ENCODE measurements at places on chromosomes 6 and 20.

DNA sequence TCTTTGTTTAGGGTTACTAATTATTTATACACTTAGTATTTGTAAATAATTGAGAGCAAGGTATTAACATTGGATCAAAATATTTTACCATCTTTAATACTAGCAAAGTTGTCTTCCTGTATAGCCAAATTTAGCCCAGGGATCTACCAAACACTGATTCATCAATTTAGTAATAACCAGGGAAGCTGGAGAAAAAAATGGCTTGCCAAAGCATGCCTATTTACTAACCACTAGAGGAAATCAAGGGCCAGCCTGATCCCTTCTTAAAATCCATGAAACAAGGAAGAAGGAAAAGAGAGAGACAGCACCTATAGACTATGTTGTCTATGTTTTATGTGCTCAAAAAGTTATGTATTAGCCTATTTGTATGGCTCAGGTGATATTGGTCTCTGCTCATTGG is 450.3 kb upstream of the GJE1 start:
- H3K4me1 ChIP-seq: no peaks in the 10 kb centered on the region
- H3K27me3 ChIP-seq: no peaks in the 10 kb centered on the region
- DNase-seq: no peak
- no peaks in the 10 kb centered on the region for H3K36me3 ChIP-seq

DNA sequence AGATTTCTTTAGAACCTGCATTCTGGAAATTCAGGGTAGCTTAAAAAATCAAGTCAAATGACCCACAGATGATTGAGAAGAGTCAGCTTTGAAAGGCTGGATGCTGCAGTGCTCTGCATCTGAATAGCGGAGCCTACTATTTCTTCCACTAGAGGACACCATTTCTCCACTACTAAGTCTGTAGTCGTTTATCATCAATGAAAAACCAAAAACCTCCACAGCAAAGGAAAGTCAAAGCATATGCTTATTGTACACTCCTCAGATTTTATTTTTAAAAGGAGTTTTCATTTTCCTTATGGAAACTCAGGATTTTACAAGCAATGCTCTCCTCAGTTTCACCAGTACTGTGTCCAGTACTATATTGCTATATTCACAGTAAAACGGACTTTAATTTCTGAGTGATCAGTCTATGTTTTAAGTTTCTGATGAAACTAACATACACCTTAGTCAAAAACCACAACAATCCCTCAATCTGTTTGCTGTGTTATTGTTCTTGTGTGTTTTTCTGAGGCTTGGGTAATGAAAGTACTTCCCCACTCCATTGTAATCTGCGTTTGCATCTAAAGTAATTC is 50.5 kb upstream of the ENPP5 start:
- no peak overlapping the region for H3K4me3 ChIP-seq
- peaks cover 15% of the 10 kb centered on the region for H3K27me3 ChIP-seq
- H3K36me3 ChIP-seq: no peaks in the 10 kb centered on the region
- no peak for DNase-seq

DNA sequence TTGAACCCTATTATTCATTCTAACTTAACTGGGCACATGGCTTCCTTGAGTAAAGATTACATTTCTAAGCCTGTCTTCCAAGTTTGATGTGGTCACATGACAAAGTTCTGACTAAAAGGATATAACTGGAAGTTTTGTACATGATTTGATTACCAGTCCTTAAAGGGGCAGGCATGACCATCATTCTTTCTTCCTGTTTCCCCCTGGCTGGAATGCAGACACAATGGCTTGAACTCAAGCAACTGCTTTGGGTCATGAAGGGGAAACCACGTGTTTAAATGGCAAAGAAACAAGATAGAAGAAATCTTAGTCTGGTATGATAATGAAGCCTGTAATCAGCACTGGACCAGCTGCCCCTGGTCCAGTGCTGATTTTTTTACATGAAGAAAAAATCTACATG is 15.6 kb upstream of the SHLD1 start:
- H3K36me3 ChIP-seq: no peaks in the 10 kb centered on the region
- H3K4me1 ChIP-seq: peaks cover 8% of the 10 kb centered on the region

GRCh38 chr6:45664707-45665106 is 287.0 kb upstream of the SUPT3H start:
- no peak for DNase-seq
- no peaks in the 10 kb centered on the region for H3K36me3 ChIP-seq
- H3K4me1 ChIP-seq: peaks cover 15% of the 10 kb centered on the region
- H3K27me3 ChIP-seq: peaks cover 23% of the 10 kb centered on the region

GRCh38 chr6:77373955-77374354 is 89.3 kb downstream of the HTR1B start:
- DNase-seq: no peak
- no peak overlapping the region for H3K4me3 ChIP-seq
- H3K4me1 ChIP-seq: no peaks in the 10 kb centered on the region
- H3K27me3 ChIP-seq: no peaks in the 10 kb centered on the region

- H3K4me3 ChIP-seq: no peak overlapping the region
- peaks cover 87% of the 10 kb centered on the region for H3K27me3 ChIP-seq
- DNase-seq: no peak
These were observed 8.7 kb downstream of the SLC32A1 start for GRCh38 chr20:38732981-38733380.

DNA sequence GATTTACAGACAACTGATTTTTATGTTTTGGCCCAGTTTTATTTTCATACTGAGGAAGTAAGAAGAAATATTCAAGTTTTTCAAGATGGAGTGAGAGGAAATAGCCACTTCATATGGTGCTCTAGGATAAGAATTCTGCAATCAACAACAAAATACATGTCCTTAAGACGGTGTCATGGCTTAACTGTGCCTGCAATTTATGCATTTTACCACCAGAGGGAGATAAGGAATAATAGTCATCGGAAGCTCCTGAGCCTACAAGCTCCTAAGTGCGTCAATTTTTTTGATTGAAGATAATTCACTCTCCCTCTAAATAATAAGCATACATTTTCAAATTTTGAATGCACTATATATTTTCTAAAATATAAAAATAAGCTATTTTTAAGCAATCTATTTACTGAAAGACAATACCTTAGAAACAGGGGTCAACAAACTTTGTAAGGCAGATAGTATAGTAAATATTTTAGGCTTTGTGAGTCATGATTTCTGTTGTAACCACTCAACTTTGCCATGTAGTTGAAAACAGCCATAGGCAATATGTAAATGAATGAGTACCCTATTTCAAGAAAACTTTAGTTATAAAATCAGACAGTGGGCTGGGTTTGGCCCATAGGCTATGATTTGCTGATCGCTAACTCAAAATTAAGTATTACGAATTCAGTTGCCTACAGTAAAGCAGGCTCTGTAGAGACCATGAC is 230.9 kb upstream of the DTNBP1 start:
- H3K4me3 ChIP-seq: no peak overlapping the region

DNA sequence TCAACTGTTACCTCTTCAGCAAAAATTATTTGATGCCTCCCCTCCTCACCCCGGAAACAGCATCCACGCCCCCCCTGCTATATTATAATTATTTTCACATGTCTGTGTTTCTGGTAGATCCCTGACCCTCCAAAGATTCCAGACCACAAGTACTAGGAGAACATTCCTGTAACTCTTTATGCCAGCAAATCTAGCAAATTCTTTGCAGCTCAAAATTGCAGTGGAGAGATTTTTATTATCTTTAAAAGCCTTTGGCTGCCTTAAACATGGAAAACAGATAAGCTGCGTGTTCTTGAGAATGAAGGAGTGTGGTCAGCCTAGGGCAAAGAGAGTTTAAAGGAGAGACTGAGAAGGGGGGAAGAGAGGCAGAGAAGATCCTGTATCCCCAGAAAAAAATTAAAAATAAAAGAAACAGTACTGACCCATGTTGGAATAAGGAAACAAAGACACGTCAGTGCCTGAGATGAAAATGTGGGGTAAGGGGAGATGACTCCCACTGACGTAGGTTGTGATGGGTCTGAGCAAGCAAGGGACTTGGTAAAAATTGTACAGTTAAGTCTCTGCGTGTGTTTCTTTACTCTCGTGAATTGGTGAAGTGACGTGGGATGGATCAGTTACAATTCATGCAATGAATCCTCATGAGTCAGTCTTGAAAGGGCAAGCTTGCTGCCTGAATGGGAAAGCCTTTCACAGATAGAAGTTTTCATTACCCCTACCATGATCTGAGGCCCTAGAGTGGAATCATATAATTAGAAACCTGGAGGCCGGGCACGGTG is 8.3 kb downstream of the ID4 start:
- no peaks in the 10 kb centered on the region for H3K4me1 ChIP-seq
- H3K27me3 ChIP-seq: peaks cover 20% of the 10 kb centered on the region
- H3K4me3 ChIP-seq: no peak overlapping the region
- H3K36me3 ChIP-seq: no peaks in the 10 kb centered on the region

DNA sequence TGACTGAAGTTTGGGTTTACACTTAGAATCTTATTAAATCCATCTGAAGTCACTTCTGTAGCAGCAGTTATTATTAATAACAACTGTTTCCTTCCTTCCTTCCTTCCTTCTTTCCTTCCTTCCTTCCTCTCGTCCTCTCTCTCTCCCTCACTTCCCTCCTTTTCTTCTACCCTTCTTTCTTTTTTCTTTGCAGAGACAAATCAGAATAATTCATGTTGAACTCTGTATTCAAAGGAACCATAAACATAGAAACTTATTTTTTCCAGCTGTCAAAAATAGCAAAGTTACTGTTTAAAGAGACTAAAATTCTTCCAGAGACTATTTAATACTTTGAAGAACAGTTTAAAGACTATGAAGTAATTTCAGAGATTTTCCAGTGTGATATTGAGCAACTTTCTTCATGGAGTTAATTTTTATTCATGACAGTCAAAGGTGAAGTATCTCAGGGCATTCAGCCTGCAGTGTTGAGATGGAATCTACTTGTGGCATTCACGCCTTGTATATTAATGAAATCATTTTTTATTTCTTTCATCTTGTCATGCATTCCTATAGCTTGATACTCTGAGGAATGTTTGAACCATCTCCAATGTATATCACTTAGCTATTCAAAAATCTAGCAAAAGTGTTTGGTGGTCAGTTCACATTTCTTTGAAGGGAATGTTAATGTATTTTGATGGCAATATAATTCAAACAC is 109.7 kb downstream of the BCAS1 start:
- no peak overlapping the region for H3K27ac ChIP-seq
- peaks cover 1% of the 10 kb centered on the region for H3K36me3 ChIP-seq
- no peak for DNase-seq
- peaks cover 6% of the 10 kb centered on the region for H3K27me3 ChIP-seq

DNA sequence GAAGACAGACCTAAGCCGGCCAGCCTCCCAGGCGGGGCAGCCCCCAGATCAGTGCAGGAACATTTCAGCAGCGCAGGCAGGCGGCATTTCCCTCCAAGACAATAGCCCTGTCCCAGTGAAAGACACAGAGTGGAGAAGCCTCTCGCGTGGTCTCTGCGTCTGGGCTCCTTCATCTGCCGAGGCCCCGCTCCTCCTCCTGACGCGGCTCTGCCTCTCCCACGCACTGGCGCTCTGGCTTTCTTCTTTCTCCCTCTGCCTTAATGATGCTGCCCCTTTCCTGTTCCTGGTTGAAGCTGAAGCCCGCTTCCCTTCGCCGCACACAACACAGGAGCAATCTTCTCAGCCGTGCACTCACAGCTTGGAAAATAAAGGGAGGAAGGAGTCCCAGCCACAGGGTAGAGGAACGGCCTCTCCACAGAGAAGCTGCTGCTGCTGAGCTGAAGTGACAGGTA is 347.5 kb downstream of the CDH4 start:
- no peak overlapping the region for H3K27ac ChIP-seq
- DNase-seq: no peak
- H3K36me3 ChIP-seq: no peaks in the 10 kb centered on the region
- H3K27me3 ChIP-seq: no peaks in the 10 kb centered on the region

DNA sequence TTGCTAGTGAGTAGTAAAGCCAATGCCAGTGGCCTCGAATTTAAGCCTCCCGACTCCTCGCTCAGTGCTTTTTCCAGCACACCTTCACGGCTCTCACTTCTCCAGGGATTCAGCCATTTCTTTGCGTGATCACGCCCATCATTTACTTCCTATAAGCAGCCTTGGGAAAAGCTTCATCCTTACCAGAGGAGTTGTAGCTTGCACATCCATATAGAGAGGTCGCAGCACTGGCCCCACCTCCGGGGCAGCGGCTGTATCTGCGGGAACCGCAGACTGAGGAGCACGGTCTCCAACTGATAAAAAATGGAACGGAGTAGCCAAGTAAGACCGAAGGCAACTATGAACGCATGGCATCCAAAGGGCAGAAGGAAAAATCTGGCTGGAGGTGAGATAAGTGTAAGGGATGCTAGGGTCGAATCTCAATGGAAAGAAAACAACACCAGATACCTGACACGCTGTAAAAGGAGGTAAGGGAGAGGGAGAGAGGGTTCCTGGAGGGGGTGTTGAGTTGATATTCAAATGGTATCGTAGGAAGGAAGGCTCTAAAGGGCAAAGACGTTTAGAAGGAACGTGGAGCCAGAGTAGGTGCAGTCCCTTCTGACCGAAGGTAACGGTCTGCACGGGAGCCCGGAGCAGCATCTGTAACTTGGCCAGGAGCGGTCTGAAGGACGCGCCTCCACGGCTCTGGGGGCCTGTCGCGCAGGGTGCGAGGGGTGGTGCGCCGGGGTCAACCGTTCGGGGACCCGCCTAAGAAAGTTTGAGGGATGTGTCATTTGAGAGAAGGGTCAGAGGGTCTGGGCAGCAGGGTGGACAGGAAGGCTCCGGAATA is 640 bp downstream of the NFS1 start:
- H3K27me3 ChIP-seq: no peaks in the 10 kb centered on the region
- no peak for DNase-seq
- H3K4me3 ChIP-seq: peak overlapping the region; percentile 93
- peak overlapping the region; percentile 92 for H3K27ac ChIP-seq
- peaks cover 16% of the 10 kb centered on the region for H3K36me3 ChIP-seq
- peaks cover 24% of the 10 kb centered on the region for H3K4me1 ChIP-seq

DNA sequence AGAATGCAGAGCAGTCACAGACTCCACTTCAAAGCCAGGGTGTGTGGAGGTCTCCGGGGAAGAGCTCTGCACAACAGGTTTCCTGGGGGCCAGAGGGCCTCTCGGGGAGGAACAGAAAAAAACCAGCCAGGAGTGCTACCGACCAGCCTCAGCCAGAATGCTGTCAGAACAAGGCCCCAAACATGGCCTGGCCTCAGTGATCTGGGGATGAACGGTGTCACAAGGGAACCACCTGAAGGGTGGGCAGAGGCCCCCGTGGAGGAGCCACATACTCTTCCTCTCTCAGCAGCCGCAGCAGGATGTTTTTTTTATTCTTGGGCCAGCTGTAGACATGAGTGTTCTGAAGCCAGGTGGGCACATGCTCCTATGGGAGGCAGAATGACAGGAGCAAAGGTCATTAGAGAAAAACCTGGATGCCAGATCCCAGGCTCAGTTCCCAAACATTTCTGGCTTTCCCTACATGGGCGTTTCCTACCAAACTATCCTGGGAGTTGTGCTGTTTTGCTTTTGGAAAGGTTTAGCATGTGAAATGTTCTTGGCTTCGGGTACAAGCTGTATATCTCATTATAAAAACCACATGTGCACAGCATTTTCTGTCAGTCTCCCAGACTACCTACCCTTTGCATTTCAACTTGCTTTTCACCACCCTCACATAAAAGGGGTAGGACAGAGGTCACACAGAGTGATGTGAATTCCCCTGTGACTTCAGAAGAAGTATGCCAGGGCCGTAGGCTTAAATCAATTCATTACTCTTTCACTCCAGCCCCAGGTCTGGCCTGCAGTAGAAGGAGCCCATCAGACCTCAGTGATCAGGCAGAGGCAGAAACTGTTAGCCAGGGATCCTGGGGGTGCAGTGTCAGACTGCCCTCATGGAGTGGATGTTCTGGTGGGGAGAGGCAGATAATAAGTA is 46.2 kb downstream of the TRAF3IP2 start:
- peaks cover 25% of the 10 kb centered on the region for H3K4me1 ChIP-seq
- no peaks in the 10 kb centered on the region for H3K27me3 ChIP-seq
- H3K36me3 ChIP-seq: peaks cover 53% of the 10 kb centered on the region
- H3K4me3 ChIP-seq: peak overlapping the region; percentile 15
- peak; percentile 46 for DNase-seq
- H3K27ac ChIP-seq: peak overlapping the region; percentile 68
